ENCODE measurements at places on chromosomes 4 and X. TPM values are rescaled to one million over a fixed set of nuclear protein-coding genes. Genes with fewer than 3 reads are reported as not detected.

DNA sequence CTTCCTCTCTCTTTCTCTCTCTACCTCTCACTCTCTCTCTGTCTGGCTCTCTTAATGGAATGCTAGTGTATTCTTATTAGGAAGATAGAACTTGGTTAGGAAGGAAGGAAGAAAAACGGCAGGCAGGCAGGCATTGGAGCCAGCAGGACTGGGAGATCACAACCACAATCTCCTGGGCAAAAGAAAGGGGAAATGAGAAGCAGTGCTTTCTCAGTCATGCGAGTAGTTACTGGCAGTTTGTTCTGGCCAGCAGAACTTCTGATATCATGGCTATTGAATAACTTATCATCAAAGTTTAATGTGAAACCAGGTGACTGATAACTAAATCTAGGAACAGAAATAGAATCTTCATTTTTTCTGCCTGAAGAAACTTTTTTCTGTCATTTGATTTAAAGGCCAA lies 60.9 kb upstream of the PAGE1 start:
- DNase-seq, result no peak

The F11 gene
- total RNA-seq, result not detected

DNA sequence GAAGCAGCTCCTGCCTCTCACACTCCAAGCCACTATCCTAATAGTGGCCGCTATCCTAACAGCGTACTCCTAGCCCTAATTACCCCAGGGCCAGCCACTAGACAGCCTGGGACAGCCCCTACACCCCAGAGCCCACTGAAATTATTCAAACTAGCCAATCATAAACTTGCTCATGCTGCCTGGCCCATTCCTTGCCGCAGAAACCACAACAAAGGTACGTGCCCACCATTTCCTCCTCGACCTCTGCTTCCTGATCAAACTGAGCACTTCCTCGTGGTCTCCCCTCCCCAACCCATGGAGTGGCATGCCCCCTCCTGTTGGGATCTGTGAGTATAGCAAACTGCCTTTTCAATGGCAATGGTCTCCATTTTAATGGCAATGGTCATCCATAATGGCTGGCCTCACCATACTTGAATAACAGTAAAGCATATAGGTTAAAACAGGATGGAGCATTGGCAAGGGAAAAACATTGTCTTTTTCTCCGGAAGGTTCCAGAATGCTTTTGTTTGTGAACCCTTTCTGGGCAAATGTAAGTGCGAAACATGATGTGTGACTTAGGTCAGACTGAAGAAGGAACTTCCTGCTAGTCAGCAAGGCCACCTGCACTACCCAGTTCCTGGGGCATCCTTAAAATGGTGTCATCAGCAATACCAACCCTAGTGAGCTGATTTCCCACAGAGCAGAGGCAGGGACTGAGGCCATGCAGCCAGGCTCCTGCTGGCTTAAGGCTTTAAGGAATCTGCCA lies 107.1 kb upstream of the ATP6AP2 start:
- DNase-seq, result peak; percentile 3

GRCh38 chr4:5683566-5683965 lies 24.8 kb downstream of the EVC2 start:
- DNase-seq, result no peak

GRCh38 chrX:134647477-134647877 lies 10.8 kb downstream of the PLAC1 start:
- no peak for DNase-seq
